ENCODE measurements at places on chromosomes 1 and 21. TPM values are rescaled to one million over a fixed set of nuclear protein-coding genes. Genes with fewer than 3 reads are reported as not detected.

- DNase-seq: no peak
These were observed 17.4 kb downstream of the BMP8A start for GRCh38 chr1:39508857-39509305.

DNA sequence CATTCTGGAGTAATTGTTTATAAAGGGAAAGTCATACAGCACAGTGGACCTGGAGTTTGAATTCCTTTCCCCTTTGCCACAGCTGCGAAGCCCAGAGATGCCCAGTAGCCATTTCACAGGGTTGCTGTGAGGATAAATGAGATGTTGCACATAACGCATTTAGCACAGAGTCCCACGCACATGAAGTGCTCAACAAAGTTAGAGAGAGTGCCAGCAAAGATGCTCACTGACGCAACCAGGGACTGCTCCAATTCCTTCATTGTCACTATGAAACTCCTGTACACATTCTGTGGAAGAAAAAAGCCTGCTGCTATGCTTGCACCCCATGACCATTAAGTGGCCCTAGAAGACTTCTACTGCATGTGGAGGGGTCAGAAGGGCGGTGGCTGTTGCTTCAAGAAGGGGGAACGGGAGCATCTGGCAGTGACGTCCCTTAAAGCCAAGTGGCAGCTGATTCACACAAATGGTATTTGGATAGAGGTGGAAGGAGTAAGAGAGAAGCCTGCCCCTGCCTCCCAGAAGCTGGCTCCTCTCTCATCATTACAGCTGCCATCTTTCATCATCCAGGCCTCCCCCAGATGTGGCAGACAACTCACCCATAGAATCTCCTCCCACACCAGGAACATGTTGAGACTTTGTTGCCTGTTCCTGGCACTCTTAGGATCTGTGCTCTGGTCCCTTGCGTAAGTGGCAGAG lies 26.5 kb upstream of the VAV3 start:
- peak; percentile 85 for DNase-seq

The SLC5A9 gene
- not detected for total RNA-seq

GRCh38 chr1:8660411-8660828 lies 157.0 kb downstream of the RERE start:
- peak; percentile 91 for DNase-seq

DNA sequence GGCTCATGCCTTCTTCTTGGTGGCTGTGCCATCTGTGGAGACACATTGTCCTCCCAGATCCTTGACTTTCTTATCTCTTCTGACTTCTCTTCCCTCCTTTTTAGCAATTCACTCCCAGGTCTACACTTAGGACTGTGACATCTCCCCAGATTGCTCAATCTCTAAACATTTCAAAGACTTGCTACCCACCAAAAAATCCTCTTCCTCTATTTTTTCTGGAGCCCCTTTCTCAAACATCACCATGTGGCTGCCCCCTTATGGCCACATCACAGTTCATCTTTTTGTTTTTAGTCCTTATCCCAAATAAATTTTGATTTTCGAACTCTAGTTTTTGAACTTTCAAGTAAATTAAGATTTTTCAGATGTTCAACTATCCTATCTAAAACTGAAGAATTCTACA lies 148.6 kb upstream of the HOOK1 start:
- DNase-seq: no peak

Data from tongue (tissue), 3 donors.